ENCODE measurements at places on chromosomes 11 and 22. TPM values are rescaled to one million over a fixed set of nuclear protein-coding genes. Genes with fewer than 3 reads are reported as not detected.

SCGB1D2 gene
- total RNA-seq: 1,370 TPM

NPAS4 gene
- not detected for total RNA-seq

OR2D2 gene
- total RNA-seq: not detected

GRCh38 chr22:42841444-42841843 lies 15.6 kb downstream of the ARFGAP3 start:
- H3K4me3 ChIP-seq: no peak overlapping the region
- H3K27me3 ChIP-seq: no peaks in the 10 kb centered on the region
- H3K4me1 ChIP-seq: no peaks in the 10 kb centered on the region
- no peak overlapping the region for H3K27ac ChIP-seq
- DNase-seq: no peak

DNA sequence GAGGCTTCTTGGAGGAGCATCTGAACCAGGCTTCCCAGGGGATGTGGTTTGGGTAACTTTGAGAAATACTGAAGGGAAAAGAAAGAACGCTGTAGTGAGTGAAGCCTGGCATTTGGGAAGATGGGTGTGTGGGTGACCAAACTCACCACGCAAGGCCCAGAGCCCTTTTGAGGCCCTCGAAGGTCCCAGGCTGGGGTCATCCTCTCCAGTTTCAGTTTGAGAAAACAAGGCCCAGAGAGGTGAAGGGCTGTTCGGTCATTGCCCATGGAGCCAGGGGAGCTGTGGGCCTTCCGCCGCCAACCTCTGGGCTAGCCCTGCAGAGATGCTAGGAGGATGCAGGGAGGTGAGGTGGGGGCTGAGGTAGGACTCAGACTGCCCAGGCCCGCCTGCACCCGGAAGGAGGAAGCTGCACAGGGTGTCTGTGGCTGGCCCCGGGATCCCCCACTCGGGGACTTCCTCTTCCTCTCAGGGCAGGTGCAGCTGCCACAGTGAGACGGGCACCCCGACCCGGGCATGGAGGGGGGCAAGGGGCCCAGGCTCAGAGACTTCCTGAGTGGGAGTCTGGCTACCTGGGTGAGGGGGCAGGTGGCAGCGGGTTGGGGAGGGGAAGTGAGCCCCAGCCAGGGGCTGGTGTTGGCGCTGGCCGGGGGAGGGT lies at the start of gene CCDC88B:
Gene CCDC88B, plus strand, starts transcription at position 451 of the 655 bp plus-strand sequence. Its CDS starts 63 bp downstream, at position 514.
- H3K27me3 ChIP-seq: no peaks in the 10 kb centered on the region
- no peaks in the 10 kb centered on the region for H3K36me3 ChIP-seq
- H3K4me3 ChIP-seq: peak within 1 kb of the TSS; percentile 30
- no peak for DNase-seq
- H3K27ac ChIP-seq: no peak within 1 kb of the TSS
- H3K4me1 ChIP-seq: peaks cover 23% of the 10 kb centered on the region

DNA sequence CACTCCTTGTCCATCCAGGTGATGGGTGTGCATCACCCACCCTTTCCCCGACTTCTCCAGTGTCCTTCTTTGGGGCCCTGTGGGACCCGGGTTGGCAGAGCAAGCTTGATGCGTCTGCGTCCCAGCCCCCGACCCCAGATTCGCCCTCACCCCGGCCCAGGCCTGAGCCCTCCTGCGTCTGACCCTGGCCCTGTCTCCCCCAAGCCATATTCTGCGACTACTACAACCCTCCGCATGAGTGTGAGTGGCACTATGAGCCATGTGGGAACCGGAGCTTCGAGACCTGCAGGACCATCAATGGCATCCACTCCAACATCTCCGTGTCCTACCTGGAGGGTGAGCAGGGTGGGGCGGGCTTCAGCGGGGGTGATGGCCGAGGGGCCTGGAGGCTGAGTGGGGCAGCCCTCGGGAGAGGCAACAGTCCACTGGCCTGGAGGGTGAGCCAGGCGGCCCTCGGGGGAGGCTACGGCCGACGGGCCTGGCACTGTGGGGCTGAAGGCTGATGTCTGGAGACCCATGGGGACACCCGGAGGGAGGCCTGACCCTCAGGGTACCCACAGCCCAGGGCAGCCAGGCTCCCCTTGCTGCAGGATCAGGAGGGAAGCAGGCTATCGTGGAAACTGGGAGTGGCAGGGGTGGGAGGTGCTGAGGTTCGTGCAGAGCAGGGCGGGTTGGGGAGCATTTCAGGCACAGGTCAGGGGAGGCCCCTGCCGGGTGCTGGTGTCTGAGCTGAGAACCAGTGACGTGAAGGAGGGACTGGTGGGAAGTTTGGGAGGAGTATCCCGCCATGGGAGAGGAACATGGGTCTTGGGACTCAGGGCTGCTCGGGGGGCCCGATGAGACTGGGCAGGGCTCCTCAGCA lies 15.3 kb downstream of the MUC2 start:
- peaks cover 14% of the 10 kb centered on the region for H3K27me3 ChIP-seq
- no peak for DNase-seq
- no peaks in the 10 kb centered on the region for H3K36me3 ChIP-seq
- no peaks in the 10 kb centered on the region for H3K4me1 ChIP-seq

AIFM3 gene
- total RNA-seq: not detected

GRCh38 chr11:117510646-117511045 lies 183.0 kb downstream of the CEP164 start:
- H3K4me1 ChIP-seq: peaks cover 14% of the 10 kb centered on the region
- no peak for DNase-seq
- H3K4me3 ChIP-seq: no peak overlapping the region
- no peak overlapping the region for H3K27ac ChIP-seq
- H3K36me3 ChIP-seq: no peaks in the 10 kb centered on the region
- H3K27me3 ChIP-seq: no peaks in the 10 kb centered on the region

DNA sequence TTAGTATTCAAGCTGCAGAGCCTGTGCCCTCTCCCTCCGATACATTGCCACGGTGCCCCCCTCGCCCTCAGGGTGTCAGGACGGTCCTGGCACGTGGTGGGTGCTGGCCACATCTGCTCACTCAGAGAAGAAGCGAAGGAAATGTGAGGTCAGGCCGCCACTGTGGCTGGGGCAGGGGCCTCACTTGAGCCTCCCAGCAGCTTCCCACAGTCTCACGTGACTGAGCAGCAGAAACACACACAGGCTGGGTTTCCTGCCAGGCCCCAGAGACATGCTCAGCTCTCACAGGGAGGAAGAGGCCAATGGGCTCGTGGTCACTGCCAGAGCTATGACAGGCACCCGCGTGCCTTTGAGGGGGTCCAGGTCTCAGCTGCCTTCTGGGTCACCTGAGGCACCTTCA lies 37.9 kb upstream of the PRR5 start:
- peak; percentile 74 for DNase-seq
- peak overlapping the region; percentile 51 for H3K27ac ChIP-seq
- H3K36me3 ChIP-seq: no peaks in the 10 kb centered on the region
- H3K27me3 ChIP-seq: peaks cover 5% of the 10 kb centered on the region
- peaks cover 46% of the 10 kb centered on the region for H3K4me1 ChIP-seq

DNA sequence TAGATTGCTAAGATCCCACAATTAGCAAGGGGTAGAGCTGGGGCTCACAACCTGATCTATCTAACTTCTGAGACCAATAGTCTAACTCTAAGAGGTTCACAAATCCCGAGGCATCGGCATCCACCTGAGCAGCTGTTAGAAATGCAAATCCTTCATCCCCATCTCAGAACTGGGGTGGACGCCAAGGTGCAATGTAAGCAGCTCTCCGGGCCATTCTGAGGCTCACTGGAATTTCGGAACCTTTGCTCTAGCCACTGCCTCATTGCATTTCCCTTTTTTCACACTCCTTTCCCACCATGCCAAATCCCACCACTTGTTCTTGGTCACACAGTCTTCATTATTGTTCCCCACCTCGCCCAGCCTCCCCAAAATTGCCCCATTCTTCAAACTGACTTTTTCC lies 29.8 kb downstream of the MAML2 start:
- no peaks in the 10 kb centered on the region for H3K27me3 ChIP-seq
- DNase-seq: no peak
- H3K4me1 ChIP-seq: peaks cover 79% of the 10 kb centered on the region
- no peak overlapping the region for H3K4me3 ChIP-seq
- no peak overlapping the region for H3K27ac ChIP-seq

FGF3 gene
- not detected for total RNA-seq

ENTHD1 gene
- not detected for total RNA-seq

- H3K4me3 ChIP-seq: no peak overlapping the region
- H3K4me1 ChIP-seq: peaks cover 61% of the 10 kb centered on the region
- no peaks in the 10 kb centered on the region for H3K36me3 ChIP-seq
- H3K27me3 ChIP-seq: no peaks in the 10 kb centered on the region
- no peak for DNase-seq
These were observed 34.0 kb downstream of the BMAL1 start for GRCh38 chr11:13311570-13311969.

GRCh38 chr11:68525336-68525735 lies 64.8 kb downstream of the PPP6R3 start:
- no peak overlapping the region for H3K27ac ChIP-seq
- no peak for DNase-seq
- peaks cover 51% of the 10 kb centered on the region for H3K36me3 ChIP-seq
- H3K27me3 ChIP-seq: no peaks in the 10 kb centered on the region
- no peak overlapping the region for H3K4me3 ChIP-seq

GRCh38 chr11:132814410-132814809 lies 717.9 kb downstream of the OPCML start:
- DNase-seq: no peak
- no peaks in the 10 kb centered on the region for H3K36me3 ChIP-seq
- H3K4me1 ChIP-seq: no peaks in the 10 kb centered on the region
- no peak overlapping the region for H3K4me3 ChIP-seq

ELF5 gene
- total RNA-seq: 7.9 TPM

DHCR7 gene
- total RNA-seq: 80.7 TPM

DNA sequence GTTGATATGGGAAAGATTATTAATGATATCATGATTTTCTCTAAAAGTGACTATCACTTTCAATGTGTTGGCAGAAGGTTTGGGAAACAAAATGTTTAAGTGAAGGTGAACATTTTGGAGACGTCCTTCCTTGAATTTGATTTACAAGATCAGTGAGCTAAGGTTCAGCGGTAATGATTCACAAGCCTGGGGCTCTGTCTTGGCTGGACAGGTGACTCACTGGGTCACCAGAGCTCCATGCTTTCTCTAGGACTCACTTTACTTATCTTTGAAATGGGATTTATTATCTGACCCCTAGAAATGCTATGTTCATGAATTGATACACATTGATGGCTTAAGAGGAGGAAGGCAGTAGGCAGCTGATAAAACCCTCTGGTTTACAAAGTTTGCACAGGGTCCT lies 437.5 kb downstream of the NTM start:
- H3K4me3 ChIP-seq: no peak overlapping the region
- H3K36me3 ChIP-seq: no peaks in the 10 kb centered on the region
- DNase-seq: no peak
- H3K27ac ChIP-seq: no peak overlapping the region
- peaks cover 17% of the 10 kb centered on the region for H3K27me3 ChIP-seq
- H3K4me1 ChIP-seq: no peaks in the 10 kb centered on the region

UCP2 gene
- 15.8 TPM for total RNA-seq

DNA sequence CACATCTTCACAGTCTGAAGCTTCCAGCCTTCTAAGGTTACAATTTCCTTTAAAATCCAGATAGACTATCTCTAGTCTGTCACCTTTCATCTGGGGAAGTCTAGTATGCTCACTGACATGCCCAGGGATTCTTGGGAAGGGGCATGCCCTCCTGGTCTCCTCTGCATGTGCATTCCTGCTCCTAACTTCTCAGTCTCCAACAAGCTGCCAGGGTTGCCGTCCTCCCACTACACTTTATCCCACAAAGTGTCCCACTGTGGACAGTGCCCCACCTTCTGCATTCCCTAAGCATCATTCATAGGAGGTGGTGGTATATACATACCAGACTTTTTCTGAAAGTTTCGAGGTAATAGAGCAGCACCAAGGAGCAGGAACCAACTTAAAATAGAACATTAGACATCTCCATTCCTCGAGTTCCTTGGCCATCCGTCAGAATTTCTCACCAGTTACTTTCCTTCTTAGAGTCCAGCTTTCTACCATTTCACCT lies 28.7 kb downstream of the EIF3F start:
- H3K27me3 ChIP-seq: peaks cover 33% of the 10 kb centered on the region
- no peaks in the 10 kb centered on the region for H3K36me3 ChIP-seq
- H3K4me3 ChIP-seq: no peak overlapping the region
- H3K27ac ChIP-seq: no peak overlapping the region
- peak; percentile 58 for DNase-seq

OOSP3 gene
- total RNA-seq: not detected

DNA sequence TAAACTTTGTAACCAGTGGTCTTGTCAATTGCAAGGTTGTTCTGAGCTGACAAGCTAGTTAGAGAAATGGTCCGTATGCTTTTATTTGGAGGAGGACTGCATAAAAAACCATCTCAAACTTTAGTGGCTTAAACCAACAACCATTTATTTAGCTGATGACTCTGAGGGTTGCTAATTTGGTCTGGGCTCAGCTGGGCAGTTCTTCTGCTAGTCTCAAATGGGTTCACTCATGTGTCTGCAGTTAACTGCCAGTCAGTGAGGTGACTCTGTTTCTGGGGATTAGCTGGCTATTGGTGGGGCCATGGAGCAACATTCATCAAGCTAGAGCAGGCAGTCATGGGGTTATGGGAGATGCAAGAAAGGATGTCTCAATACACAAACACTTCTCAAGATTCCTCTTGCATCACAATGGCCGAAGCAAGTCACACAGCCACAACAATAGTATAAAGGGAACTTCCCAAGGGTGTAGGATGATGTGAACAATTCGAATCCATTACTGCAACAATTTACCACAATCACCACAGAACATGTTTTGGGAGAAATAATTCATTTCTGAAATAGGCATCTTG lies 521.9 kb downstream of the INSC start:
- no peak for DNase-seq
- no peak overlapping the region for H3K4me3 ChIP-seq
- no peaks in the 10 kb centered on the region for H3K36me3 ChIP-seq
- H3K27me3 ChIP-seq: no peaks in the 10 kb centered on the region
- no peaks in the 10 kb centered on the region for H3K4me1 ChIP-seq
- H3K27ac ChIP-seq: no peak overlapping the region

- no peak for DNase-seq
- no peaks in the 10 kb centered on the region for H3K36me3 ChIP-seq
- H3K27me3 ChIP-seq: no peaks in the 10 kb centered on the region
- H3K4me3 ChIP-seq: no peak overlapping the region
- peaks cover 3% of the 10 kb centered on the region for H3K4me1 ChIP-seq
- H3K27ac ChIP-seq: no peak overlapping the region
These were observed 55.6 kb upstream of the RRM1 start for GRCh38 chr11:4039011-4039410.

BDNF gene
- 0.45 TPM for total RNA-seq

GRCh38 chr22:38259370-38259769 lies 13.4 kb downstream of the TMEM184B start:
- no peak for DNase-seq
- H3K4me1 ChIP-seq: peaks cover 59% of the 10 kb centered on the region
- H3K27ac ChIP-seq: no peak overlapping the region
- H3K36me3 ChIP-seq: no peaks in the 10 kb centered on the region
- H3K4me3 ChIP-seq: no peak overlapping the region
- H3K27me3 ChIP-seq: no peaks in the 10 kb centered on the region

- no peaks in the 10 kb centered on the region for H3K36me3 ChIP-seq
- DNase-seq: no peak
- no peaks in the 10 kb centered on the region for H3K4me1 ChIP-seq
- no peaks in the 10 kb centered on the region for H3K27me3 ChIP-seq
- H3K27ac ChIP-seq: no peak overlapping the region
These were observed 19.2 kb downstream of the FAM168A start for GRCh38 chr11:73578592-73579185.

DNA sequence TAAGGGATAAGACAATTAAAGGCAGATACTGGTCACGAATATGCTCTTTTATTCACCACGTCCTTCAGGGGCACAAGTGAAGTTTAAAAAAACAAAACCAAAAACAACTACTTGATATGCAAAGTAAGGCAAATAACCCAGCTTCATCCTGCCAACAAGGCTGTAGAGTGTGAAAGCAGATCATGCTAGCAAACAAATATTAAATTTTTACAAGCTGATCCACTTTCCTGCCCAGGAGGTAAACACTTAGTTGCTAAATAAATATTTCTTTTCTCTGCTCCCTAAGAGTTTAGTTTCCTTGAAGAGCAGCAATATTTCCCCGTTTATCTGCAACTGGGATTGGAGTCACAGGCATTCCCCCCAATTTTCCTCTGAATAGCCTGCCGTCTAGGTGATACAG lies 300.2 kb downstream of the LARGE1 start:
- DNase-seq: no peak
- H3K36me3 ChIP-seq: no peaks in the 10 kb centered on the region
- H3K4me3 ChIP-seq: no peak overlapping the region
- no peak overlapping the region for H3K27ac ChIP-seq
